ENCODE measurements at places on chromosomes 2 and 18.

DNA sequence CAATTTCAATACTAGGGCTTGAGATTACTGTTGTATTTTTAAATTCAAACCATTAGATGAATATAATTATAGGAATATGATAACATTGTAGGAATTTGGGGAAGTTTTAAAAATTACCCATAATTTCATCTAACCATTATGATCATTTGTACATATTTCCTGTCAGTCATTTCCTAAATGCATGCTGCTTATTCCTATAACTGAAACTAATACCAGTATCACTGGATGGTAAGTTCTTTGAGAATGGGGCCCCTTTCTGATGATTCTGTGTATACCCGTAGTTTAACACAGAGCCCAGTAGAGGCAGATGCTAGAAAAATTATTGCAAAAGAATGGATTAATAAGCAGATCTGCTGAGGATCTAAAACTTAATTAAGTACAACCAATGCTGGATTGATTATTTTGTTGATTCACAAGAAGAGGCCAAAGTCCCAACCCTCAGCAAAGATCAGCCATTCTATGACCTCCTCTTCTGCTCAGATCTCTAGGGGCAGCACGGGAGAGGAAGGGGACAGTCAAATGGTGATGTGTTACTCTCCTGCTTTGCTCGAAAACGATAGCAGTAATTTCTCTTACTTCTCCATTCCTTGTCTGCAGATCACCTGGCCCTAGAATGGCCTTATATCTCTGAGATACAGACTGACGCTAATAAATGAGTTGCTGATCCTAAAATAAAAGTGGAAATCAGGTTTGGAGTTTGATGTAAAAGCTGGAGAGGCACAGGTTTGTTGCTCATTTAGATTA, 69.5 kb upstream of the PELI1 start:
- peak; percentile 27 for DNase-seq

GRCh38 chr2:20653695-20654534, 3.0 kb upstream of the HS1BP3 start:
- DNase-seq = no peak

- DNase-seq = no peak
Measured at GRCh38 chr2:101063352-101064124, 61.4 kb downstream of the RPL31 start.

DNA sequence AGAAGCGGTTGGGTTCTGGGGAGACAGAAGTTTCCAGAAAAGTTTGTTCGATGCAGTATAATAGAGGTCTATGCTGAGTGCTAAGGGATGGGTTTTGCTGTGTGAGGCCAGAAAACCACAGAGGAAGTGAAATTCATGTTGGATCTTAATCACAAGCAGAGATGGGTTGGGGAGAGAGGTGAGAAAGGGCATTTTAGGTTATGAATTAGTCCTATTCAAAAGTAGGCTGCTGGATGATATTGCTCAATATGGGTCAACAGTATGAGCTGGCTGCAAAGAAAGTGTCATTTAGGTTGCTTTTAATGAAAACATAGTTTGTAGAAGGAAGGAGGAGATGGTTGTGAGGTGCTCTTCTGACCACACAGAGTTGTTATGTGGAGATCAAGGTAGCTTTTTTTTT, 118.8 kb upstream of the LHCGR start:
- DNase-seq = no peak

DNA sequence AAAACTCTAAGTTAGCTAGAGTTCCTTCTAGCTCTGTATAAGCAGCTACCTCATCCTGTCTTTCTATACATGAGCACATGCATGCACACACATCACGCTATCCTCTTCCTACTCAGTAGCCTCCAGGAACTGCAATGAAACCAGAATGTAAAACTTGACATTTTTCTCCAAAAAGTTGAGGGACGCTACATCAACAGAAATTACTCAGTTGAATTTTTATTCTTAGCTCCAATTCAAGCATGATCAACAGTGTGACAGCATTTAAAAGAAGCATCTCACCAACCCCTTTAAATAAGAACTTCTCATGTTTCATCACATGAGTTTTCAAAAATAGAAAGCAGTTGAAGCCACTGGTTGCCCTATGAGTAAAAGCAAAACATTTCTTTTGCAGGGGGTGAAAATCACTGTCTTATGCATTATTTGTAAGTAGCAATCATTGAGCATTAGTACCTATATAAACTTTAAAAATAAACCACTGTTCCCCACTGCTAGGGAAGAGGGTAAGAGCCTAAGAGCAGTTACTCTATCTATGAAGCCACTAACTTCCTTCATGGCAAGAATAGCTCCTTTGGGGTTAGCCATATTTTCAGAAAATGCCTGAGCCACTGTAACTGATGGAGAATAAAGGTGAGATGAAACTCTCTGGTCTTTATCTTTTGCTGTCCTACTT, 77.9 kb upstream of the ARL5A start:
- no peak for DNase-seq

All from CD4-positive, alpha-beta T cell treated with Interleukin-15 for 1 hour (primary cell).